Sciatic nerve (tissue), 2 donors: ENCODE measurements at places on chromosomes 6 and 20.

DNA sequence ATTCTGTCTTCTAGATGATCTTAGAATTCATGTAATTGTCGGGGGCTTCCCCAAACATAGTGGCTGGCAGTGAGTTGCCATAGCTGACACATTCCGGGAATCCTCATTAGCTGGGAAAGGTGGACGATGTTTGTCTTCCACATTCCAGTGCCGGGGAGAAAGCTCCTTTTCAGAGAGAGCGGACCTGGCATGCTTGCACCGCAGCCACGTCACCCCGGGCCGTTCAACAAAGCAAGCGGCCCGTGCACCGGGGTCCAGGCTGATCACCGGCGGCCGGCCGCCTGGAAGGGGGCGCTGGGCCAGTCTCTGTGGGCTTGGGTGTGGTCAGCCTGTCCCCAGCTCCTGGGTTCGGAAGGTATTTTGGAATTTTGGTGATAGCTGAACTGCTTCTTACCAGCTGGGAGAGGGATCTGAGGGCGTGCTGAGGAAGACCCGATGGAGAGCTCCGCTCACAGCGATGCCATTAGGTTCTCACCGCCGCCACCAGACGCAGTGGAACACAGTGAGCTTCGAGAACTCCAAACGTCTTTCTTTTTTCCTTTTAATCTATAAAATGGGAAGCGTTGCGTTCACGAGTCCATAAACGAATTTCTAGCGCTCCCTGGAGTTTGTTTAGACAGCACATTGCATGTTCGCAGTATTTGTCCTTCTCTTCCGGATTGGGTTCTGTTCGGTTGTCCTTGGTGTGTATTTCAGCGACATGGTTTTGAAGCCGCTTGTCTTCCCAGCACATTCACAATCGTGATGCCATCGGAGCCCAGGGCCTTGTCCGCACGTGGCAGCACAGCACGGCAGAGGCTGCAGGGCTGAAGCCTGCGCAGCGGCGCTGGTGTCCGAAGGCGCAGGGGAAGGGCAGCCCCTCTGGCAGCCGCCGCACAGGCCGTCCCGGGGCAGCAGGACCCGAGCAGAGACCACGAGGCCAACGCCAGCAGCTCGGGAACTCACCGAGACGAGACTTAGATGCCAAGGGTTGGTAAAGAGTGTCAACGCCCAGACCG, 557.6 kb downstream of the QKI start:
- no peak for DNase-seq

DNA sequence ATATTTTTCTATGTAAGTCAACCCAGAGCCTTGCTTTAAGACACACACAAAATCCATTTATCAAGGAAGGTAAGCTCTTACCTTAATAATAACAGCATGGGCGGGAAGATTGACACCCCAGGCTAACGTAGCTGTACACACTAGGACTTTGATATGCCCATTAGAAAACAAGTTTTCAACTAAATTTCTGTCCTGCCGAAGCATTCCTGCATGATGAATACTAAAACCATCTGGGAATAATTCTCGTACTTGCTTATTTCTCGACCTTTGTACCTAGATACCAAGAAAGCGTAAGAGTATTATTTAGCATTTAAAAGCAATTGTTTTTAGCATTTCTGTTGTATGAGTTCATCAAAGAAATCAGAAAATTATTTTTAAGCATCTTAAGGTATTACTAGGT, 197.5 kb upstream of the SIM1 start:
- DNase-seq = no peak

DNA sequence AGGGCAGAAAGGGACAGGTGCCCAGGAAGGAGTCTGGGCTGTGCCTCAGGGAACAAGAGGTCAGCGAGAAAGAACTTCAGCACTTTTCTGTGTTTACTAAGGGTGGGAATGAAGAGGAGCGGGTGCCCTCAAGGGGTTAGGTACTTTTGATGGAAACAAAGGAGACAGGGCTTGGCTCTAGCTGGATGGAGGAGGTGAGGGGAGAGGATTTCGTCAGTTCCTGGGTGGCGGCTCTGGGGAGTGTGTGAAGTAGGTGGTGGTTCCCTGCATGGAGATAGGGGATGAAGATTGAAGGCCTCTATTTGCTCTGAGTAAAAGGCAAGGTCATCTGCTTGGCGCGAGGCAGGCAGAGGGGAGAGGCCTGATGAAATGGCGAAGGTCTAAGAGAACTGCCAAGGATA, 40.0 kb upstream of the ANKRD60 start:
- no peak for DNase-seq

DNA sequence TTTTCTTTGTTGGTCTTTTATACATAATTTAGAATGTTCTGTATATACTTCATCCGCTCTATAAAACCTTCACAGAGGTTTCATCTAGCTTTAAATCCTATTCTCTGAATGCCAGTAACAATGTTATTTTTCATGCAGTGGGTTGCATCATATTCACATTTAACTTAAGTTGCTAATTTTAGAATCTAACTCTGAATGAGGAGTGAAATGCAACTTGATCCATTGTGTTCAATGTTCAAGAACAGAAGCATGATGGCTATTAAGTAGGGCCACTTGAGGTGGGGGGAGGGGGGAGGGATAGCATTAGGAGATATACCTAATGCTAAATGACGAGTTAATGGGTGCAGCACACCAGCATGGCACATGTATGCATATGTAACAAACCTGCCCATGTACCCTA, 224.5 kb downstream of the NKAIN2 start:
- DNase-seq = no peak

GRCh38 chr6:149142924-149143429, 174.5 kb upstream of the TAB2 start:
- no peak for DNase-seq

DNA sequence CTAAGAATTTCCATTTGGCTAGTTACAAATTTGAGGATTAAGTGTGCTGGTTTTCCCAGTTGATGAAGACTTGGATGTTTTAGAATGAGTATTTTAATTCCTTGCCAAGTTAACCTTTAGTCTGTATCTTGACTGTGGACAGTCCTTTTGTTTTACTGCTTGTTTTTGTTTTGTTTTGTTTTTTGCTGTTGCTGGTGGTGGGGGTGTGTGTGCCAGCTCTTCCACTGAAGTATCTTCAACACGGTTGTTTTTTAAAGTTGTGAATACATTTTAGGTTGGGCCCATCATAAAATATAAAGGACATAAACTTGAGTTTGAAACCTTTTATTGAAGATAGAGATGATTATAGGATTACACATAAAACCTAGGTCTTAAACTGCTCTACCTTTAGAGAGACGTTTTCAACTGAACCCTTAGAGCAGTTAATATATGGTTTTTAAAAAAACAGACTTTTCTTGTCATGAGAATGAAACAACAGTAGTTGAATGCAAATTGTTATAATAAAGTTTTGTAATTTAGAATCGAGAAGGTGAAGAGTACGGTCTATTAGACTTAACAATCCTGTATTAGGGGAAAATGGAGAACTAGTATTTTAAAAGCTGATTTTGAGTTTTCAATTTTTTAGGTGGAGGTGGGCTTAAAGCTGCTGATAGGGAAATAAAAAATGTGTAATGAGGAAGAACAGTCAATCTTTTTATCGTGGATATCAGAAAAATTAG, 4.0 kb downstream of the QKI start:
- no peak for DNase-seq

- no peak for DNase-seq
Measured at GRCh38 chr6:64429926-64430325, 794.3 kb downstream of the PHF3 start.

DNA sequence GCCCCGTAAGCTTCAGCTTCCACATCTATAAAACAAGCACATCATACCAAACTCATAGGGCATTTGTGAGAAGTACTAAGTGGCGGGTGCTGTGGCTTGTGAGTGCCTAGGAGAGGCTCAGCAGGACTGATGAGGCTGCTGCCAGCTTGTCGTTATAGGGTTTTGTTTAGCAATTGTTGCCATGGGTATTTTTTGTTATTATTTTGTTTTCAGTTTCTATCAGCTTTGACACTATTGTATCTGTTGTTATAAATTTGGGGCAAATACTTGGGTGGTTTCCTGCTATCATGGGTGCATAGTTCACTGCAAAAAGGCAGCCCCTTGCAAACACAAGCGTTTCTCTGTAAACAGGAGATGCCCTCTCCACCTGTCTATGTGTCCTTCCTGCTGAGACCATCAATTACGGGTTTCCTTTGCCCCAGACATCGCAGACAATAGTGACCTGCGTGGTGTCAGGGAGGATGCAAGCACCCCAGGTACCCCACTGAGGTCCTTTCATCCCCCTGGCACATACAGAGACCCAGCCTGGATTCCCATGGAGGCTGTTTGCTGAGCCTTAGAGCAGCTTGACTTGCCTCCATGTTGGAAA, 3.1 kb upstream of the CCDC167 start:
- no peak for DNase-seq

DNA sequence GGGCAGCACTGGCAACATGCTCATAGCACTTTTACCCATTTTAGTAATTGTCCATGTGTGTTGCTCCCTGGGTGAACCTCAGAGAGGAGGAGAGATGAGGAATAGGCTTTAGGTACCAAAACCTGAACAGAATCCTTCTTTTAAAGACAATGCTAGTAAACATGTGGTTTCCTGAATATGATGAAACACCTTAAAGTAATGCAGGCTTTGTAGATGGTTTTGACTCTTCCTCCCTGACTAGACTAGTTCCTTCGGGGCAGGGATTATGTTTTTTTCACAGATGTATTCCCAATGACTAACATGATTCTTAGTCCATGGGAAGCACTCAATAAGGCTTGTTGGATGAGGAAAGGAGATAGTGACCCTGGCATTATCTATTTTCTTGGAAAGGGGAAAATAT, 367.6 kb upstream of the JAG1 start:
- DNase-seq = no peak

DNA sequence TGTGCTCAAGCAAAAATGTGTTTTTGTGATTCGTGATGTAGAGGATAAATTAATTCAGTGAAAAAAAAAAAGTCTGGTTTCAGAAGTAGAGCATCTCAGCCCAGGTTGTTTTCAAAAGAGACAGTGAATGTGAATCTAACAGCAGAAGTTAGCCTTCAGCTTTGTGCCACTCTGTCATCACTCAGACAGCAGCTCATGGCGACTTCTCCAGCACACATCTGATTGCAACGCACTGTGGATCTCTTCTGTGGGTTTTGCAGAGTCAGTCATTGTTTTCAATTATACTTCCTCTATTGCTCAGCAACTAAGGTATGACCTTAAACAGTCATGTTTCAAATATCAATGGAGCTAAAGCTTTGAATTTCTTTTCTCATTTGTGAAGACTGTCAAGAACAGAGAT, 335.5 kb upstream of the POU3F2 start:
- DNase-seq = no peak
